ENCODE measurements at places on chromosomes 5 and 9. TPM values are rescaled to one million over a fixed set of nuclear protein-coding genes. Genes with fewer than 3 reads are reported as not detected.

- H3K4me3 ChIP-seq = peak overlapping the region; percentile 72
- no peaks in the 10 kb centered on the region for H3K27me3 ChIP-seq
- peaks cover 69% of the 10 kb centered on the region for H3K4me1 ChIP-seq
- no peak for DNase-seq
Observed at GRCh38 chr5:134091626-134092121, 22.8 kb upstream of the TCF7 start.

DNA sequence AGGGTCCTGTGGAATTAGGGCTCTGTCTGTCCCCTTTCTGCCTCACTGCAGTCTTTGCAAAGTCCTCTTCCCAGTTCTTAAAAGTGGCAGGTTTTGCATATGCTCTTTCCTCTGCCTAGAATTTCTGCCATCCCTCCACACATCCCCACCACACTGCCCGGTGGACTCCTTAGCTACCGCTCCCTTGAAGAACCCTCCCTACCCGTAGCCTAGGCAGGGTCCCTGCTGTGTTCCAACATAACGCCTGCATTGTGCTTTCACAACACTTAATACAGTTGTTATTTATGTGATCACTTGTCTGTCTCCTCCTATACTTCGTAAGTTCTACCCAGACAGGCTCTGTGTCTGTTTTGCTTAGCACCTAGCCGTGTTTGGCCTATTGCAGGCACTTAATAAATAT, 142.5 kb upstream of the DMRT1 start:
- DNase-seq = no peak
- no peaks in the 10 kb centered on the region for H3K4me1 ChIP-seq
- H3K27me3 ChIP-seq = no peaks in the 10 kb centered on the region
- H3K4me3 ChIP-seq = no peak overlapping the region
- no peaks in the 10 kb centered on the region for H3K36me3 ChIP-seq

GRCh38 chr9:124853605-124854143, 414 bp downstream of the WDR38 start:
- peaks cover 19% of the 10 kb centered on the region for H3K36me3 ChIP-seq
- no peaks in the 10 kb centered on the region for H3K27me3 ChIP-seq
- no peak overlapping the region for H3K4me3 ChIP-seq
- peaks cover 15% of the 10 kb centered on the region for H3K4me1 ChIP-seq
- DNase-seq = no peak

PLPP7 gene
- not detected for polyA plus RNA-seq

Data from CD4-positive, CD25-positive, alpha-beta regulatory T cell (primary cell).